ENCODE measurements at places on chromosomes 5 and 9.

DNA sequence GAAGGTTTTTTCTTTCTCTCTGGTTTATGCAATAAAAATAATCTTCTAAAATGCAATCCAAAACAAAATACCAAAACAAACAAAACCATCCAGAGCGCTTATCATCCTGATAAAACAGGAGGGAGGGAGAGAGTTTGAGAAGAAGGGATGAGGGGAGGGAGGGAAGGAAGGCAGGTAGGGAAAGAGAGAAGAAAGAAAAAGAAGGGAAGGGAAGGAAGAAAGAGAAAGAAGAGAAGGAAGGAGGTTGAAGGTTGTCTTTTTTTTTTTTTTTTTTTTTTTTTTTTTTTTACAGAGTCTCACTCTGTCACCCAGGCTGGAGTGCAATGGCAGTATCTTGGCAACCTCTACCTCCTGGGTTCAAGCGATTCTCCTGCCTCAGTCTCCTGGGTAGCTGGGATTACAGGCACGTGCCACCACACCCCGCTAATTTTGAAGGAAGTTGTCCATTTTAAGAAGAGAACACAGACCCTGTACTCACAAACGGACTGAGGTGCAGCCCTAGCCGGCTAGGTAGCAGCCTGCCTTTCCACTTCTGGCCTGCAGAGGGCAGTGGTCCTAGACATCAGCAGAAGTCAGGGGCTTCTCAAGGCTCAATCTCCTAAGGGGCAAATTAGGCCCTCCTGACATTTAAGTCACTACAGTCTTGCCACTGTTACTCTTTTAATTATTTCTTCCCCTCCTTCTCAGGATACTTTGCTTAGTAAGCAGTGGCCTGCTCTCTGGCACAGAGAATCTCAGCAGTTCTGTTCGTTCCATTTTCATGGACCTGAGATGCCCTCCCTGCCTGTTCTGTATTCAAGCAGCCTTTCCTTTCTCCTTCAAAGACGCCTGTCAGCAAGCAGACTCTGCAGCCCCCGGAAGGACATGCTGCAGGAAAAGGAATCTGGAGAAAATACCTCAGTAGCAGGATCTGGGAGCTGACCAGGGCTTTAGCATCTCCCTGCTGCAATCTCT, 76.4 kb downstream of the EPB41L4B start:
- DNase-seq: peak; percentile 72

DNA sequence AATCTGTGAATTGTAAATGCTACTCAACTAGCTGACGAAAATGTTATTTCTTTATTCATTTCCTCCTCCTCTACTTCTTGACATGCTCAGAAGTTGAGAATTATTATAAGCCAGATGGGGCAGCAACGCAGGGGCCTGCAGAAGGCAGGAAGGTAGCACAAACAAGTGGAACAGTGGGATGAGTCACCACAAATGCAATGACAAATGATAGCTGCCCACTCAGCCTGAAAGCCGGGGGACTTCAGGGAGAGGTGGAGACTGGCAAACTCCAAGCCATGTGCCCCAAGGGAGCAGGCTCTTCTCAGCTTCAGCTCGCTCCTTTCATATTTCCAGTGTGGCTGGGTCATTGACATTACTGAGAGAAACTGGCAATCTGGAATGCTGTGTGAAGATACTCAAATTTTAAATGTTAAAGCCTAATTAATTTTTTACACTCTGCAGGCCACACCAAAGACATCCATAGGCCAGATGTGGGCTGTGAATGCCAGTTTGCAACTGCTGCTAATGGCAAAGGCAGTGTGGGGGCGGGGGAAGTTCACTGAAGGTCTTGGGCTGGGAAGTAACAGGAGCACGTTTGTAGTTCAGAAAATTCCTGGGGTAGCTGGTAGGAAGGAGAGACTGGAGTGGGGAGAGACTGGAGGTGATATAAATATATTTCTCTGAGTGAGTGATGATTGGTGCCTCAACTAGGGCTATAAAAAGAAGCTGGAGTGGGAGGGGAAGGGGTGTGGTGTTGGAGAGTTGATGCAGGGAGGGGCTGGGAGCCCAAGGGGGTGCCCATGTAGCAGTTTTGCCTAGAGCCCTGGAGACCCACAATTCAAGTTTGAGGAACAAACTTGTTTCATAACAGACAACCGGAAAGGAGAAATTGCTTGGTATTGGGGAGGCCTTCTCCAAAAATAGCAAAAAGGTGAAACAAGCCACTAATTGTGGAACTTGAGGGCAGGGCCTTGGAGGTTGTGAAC, 20.8 kb upstream of the ADRB2 start:
- peak; percentile 42 for DNase-seq

DNA sequence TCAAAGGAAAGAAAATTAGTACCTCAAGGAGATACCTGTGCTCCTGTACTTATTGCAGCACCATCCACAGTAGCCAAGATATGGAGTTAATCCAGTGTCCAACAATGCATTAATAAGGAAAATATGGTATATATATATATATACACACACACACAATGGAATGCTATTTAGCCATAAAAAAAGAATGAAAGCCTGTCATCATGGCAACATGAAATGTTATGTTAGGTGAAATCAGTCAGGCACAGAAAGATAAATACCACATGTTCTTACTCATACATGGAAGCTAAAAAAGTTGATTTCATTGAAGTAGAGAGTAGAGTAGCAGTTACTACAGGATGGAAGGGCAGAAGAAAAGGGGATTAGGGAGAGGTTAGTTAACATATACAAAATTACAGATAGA, 601.5 kb downstream of the ANXA1 start:
- DNase-seq: no peak

DNA sequence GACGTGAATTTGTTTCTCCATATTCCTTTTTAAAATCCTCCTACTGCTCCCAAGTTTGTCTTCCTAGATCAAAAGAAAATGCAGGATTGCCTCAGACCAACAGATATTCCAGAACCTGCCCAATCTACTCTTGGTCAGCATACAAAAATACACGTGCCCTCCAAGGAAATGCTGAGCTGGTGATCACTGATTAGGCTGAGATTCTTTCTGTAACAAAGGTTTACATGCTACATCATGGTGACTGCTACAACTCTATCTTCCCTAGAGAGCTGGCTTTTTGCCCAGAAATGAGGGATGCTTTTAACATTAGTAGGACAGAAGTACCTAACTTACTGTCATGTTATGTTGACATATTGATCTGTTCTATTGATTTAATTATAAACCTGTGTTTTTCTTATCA, 35.5 kb downstream of the OR2Y1 start:
- no peak for DNase-seq

DNA sequence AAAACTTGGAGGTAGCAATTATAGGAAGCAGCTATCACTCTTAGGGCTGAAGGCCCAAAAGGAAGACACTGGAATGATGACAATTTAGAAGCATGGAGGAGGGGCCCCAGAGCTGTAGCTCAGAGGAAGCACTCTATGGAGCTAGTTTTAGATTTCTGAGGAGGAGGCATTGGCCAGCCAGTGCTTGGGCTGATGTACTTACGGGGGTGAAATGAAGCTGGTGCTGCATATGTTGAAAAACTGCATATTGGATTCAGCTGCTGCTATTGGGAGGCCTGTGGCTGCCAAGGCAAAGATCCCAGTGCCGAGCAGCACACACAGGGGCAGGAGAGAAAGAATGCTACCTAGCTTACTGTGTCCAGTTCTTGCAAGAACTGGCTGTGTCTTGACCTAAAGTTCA, 53.9 kb upstream of the HMHB1 start:
- no peak for DNase-seq

DNA sequence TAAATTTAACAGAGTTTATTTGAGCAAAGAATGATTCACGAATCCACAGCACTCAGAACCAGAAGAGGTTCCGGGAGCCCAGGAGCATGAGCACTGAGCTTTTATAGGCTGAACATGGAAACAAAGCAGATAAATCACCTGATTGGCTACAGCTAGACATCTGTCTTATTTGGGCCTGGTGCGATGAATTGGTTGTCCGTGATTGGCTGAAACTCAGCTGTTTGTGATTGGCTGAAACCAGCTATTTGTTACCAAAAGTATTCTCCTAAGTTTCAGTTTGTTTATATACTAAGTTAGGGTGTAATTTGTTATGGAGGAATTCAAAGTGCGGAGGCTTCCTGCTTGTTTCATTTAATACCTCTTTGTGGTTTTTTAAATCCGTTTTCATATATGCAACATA, 15.8 kb upstream of the LCP2 start:
- no peak for DNase-seq

GRCh38 chr9:120490888-120491595, 88.9 kb downstream of the CDK5RAP2 start:
- peak; percentile 35 for DNase-seq

- no peak for DNase-seq
Observed at GRCh38 chr5:9551567-9552537, 6.0 kb upstream of the SEMA5A start.

- DNase-seq: no peak
Observed at GRCh38 chr5:156411185-156411613, 84.2 kb downstream of the SGCD start.

GRCh38 chr5:141879941-141880738, 1.9 kb upstream of the PCDH1 start:
- no peak for DNase-seq

DNA sequence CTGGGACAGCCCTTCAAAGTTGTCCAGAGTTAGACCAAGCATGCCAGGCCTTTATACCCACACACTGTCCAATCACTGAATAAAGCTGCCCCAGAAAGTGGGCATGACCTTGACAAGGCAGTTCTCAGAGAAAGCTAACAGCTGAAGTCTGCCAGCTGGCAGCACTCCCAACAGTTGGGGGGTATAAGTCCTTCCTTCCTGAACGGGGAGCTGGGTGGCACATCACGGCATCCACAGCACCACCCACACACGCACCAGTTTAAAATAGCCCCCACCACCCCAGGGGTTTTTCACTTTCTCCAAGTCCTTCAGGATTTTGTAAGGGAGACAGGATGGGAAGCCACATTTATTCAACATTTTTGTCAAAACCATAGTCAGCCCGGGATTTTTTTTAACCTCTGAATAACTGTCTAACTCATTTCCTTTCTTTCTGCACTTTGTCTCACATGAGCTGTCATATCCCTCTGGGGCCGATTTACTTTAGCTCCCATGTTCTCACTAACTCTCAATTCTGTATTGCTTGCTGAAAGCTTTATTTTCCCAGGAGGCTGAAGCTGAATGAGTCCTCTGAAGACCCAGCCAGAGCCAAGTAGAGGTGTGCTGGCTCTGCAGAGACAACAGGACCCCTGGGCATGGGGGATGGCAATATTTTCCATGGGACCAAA, 15.4 kb downstream of the FAM81B start:
- DNase-seq: no peak

GRCh38 chr5:135116160-135116561, 82.1 kb upstream of the PITX1 start:
- no peak for DNase-seq

- DNase-seq: no peak
Observed at GRCh38 chr5:59420596-59420995, 472.9 kb downstream of the PDE4D start.

DNA sequence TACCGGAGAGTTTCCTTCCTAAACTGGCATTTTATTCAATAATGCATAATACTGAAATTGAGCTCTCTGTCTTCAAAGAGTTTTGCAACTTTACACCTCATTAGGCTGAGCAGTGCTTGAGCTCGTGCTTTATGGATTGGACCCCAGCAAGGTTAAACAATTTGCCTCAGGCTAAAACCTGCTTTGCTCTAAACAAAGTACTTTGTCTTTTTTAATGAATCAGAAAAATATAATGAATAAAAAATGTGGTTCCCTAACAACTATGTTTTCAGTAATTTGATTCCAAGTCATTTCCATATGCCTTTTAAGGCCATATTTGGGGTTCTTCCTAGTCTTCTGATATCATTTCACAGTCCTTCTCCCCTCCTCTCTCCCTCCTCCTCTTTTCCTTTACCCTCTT, 20.0 kb downstream of the ZNF366 start:
- DNase-seq: no peak

DNA sequence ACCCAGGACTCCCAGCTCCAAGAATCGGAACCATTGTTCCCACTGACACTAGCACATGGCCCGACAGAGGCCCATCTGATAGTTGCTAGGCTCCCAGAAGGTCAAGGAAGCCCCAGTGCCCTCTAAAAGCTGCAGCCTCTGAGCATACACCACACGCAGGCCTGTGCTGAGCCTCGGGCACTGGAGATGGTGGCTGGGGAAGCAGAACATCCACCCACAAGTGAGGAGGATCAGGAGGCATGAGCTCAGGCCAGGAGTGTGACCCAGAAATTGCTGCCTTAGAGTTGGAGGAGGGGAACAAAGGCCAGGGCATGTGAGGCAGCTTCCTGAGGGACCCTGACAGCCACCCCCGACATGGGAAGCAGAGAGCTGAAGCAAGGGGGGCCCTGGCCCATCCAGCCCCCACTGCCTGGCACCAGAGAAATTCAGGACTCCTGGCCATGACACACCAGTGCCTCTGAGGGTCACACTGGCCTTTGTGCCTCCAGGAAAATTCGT, 21.4 kb downstream of the IPPK start:
- no peak for DNase-seq

GRCh38 chr9:38251036-38251860, 141.3 kb upstream of the ALDH1B1 start:
- DNase-seq: no peak

GRCh38 chr9:12463641-12464040, 229.5 kb upstream of the TYRP1 start:
- DNase-seq: no peak

DNA sequence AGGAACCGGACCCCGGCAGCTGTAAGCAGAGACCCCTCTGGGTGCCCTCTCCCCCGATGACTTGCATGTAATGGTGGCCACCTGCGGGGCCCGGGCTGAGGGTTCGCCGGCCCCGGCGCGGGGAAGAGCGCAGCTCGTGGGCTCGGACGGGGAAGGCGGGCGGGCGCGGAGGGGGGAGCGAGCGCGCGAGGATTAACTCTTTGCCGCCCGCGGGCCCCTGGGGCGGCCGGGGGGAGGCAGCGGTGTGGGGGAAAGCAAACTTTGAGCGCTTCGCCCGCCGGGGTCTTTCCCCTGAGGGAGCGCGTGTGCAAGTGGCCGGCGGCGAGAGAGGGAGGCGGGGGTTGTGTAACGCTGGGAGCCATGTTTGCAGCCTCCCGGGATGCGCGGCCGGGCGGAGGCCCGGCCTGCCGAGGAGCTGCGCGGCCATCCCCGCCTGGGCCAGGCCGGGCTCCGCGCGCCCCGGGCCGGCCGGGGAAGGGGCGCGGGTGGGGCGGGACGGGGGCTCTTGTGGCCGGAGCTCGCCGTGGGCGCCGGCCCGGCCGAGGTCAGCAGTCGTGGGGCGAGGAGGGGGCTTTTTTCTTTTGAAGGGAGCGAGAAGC, 547 bp downstream of the ANP32B start:
- peak; percentile 87 for DNase-seq

- DNase-seq: no peak
Observed at GRCh38 chr5:10330511-10331230, 22.8 kb upstream of the MARCHF6 start.

Measured in B cell (primary cell).